ENCODE measurements at places on chromosomes 2 and 18.

DNA sequence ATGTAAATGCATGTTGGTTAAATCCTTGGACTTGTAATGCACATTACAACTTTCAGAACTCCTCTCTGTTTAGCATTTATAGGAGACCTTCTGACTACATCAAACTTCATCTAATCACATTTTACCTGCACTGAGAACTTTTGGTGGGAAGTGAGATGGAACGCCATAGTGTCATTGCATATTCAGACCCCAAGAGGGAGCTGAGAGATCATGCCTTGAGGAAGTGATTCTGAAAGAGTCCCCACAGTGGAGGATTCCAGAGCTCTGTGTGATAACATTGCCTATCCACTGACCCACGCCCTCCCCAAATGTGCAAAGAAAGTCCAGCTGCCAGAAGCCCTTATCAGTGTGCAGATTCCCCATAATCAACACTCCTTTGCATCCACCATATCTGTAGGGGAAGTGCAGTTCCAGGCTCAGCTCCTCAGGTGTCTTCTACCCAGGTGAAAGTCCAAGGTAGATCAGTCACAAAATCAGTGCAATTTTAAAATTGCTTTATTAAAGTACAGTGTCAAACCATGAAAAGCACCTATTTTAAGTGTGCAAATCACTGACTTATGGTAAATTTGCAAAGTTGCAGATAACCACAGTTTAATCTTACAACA is 212.4 kb downstream of the RPIA start:
- DNase-seq: no peak

DNA sequence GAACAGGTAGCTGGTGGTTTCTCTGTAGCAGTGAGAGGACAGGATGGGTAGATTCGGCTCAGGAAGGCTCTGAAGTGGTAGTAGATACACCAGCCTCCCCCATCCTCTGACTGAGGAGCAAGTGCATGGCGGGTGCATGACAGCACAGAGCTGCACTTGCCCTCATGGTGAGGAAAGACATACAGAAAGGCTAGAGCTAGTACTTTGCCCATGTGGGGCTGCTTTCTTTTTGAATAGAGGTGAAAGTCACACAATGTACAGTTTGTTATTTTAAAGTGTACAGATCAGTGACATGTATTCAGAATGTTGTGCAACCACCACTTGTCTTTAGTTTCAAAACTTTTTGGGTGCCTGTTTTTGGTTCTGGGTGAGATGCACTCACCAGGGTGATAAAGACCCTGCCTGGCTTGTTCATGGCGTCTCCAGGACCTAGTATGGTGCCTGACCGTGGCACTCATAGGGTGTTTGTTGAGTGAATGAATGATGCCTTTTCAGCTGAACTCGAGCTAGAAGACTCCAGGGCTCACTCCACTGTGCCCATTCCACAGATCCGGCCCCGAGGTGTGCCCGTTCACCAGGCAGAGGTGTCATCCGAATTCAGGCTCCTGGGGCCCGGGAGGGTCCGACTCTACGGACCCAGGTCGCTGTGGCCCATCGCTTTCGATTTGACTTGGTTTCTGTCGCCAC is 421 bp upstream of the VAMP5 start:
- peak; percentile 48 for DNase-seq

GRCh38 chr2:36849265-36849664 is 117.1 kb downstream of the STRN start:
- DNase-seq: no peak

GRCh38 chr2:101820519-101820918 is 123.0 kb downstream of the MAP4K4 start:
- no peak for DNase-seq

DNA sequence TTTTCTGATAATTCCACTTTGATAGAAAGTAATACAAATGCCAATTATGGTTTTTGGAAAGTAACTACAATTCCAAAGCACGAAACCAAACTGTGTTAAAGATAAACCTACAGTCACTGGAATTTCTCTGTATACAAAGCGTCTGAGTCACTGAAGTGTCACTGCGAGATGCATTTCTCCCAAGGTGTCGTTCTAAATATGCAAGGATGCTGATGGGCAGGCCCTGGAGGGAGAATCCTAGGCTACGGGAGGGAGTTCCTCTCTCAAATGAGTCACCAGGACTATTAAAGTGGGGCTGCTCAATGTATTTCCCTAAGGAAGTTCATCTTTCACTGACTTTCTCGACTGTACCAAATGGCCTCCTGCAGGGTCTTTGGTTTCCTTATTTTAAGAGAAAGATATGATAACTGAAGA is 163.8 kb upstream of the STK17B start:
- DNase-seq: no peak

- DNase-seq: no peak
Observed at GRCh38 chr2:70633508-70633907, 79.9 kb upstream of the TGFA start.

GRCh38 chr2:151520976-151521375 is 111.3 kb downstream of the RIF1 start:
- no peak for DNase-seq

GRCh38 chr18:48785091-48785614 is 165.6 kb downstream of the SMAD7 start:
- DNase-seq: peak; percentile 17

DNA sequence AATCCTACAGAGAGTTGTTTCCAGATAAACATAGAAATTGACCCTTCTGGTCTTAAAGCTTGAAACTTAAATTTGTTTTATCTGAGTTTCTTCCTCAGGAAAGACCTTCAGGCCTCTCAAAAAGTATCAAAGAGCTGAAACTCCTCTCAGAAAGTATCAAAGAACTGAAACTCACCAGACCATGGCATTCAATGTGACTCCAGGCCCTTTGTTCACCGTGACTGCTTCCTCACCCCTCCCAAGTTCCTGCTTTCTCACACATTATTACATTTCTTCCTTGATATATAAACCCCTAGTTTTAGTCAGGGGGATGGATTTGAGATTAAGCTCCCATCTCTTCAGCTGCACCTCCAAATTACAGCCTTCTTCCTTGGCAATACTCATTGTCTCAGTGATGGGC is 6.0 kb downstream of the ANKMY1 start:
- no peak for DNase-seq

Measured in CD4-positive, alpha-beta T cell treated with Interleukin-6 for 4 hours (primary cell).